Thyroid gland (tissue), 4 donors: ENCODE measurements at places on chromosomes 4 and X. TPM values are rescaled to one million over a fixed set of nuclear protein-coding genes. Genes with fewer than 3 reads are reported as not detected.

DNA sequence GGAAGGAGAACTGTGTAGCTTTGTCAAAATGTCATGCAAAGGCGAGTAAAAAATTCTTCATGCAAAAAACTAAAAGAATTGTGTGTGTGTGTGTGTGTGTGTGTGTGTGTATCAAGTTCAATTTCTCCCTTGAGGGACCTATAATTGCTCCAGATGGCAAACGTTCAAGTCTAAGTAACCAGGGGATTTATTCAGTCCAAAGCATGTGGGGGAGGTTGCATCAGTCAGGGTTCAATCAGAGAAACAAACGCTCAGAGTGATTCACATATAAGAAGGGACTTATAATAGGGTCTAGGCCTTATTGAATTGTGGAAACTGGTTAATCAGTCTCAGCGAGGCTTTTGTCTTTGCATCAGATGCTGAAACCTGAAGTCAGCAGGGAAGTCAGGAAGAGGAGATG lies 5.0 kb downstream of the DCAF8L1 start:
- H3K4me3 ChIP-seq, result no peak overlapping the region
- H3K36me3 ChIP-seq, result no peaks in the 10 kb centered on the region
- H3K27ac ChIP-seq, result no peak overlapping the region
- no peaks in the 10 kb centered on the region for H3K4me1 ChIP-seq

DNA sequence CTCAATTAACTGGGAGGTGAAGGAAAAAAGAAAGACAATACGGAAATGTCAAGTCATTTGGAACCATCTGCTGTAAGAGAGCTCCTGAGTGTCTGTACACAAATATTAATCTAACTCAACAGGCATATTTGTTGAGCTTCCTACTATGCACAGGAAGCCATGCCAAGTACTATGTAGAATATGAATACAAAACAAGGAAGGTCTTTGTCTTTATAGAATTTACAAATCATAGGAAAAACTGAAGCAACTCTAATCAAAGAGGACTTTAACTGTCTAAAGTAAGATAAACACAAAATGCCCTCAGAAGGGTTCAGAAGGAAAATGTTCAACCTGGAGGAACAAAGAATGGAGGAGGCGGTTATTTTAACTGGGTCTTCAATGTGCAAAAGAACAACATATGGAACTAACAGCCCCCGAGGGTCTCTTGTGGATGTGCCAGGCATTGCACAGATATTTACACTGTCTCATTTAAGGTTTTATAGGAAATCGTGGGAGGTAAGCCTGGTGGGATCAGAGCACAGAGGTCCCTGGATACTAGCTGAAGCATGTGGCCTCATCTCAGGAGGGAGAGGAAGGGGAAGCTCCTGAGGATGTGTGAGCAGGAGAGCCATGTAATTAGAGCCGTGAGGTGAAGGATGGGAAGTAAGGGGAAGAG lies 5.8 kb downstream of the FAM114A1 start:
- H3K4me1 ChIP-seq, result peaks cover 21% of the 10 kb centered on the region
- no peaks in the 10 kb centered on the region for H3K27me3 ChIP-seq
- H3K36me3 ChIP-seq, result no peaks in the 10 kb centered on the region
- DNase-seq, result no peak
- H3K4me3 ChIP-seq, result no peak overlapping the region

DNA sequence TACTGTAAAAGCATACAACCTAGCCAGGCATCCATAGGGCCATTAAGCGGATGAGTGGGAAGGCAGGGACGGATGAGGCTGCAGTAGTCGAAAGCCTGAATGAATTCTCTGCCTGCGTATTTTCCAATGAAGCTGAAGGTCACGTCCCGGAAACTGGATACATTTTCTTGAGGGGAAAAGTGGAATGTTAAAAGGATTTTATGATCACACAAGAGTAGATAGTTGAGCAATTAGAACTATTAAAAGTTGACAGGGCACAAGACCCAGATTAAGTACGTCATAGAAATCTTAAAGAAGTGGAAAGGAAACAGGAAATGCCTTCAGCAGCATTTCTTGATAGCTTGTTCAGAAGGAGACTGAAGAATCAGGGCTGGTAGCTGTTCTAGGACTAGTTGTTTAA lies 98.3 kb upstream of the CXXC4 start:
- H3K4me1 ChIP-seq, result no peaks in the 10 kb centered on the region
- no peak overlapping the region for H3K27ac ChIP-seq
- H3K36me3 ChIP-seq, result no peaks in the 10 kb centered on the region
- H3K4me3 ChIP-seq, result no peak overlapping the region
- DNase-seq, result no peak
- H3K27me3 ChIP-seq, result no peaks in the 10 kb centered on the region

- DNase-seq, result peak; percentile 7
- no peak overlapping the region for H3K4me3 ChIP-seq
- H3K27me3 ChIP-seq, result no peaks in the 10 kb centered on the region
- H3K36me3 ChIP-seq, result no peaks in the 10 kb centered on the region
- H3K27ac ChIP-seq, result peak overlapping the region; percentile 53
Observed at GRCh38 chrX:130174045-130174704, 2.4 kb downstream of the RAB33A start.

REPS2 gene
- total RNA-seq, result 9.0 TPM

FRMD7 gene
- not detected for total RNA-seq

GRCh38 chr4:80360900-80361299 lies 25.4 kb downstream of the CFAP299 start:
- H3K4me1 ChIP-seq, result no peaks in the 10 kb centered on the region
- H3K4me3 ChIP-seq, result no peak overlapping the region
- no peak overlapping the region for H3K27ac ChIP-seq

GRCh38 chrX:55777596-55777995 lies 60.0 kb downstream of the RRAGB start:
- H3K27me3 ChIP-seq, result no peaks in the 10 kb centered on the region
- H3K4me1 ChIP-seq, result no peaks in the 10 kb centered on the region
- no peak overlapping the region for H3K27ac ChIP-seq
- no peak for DNase-seq

DNA sequence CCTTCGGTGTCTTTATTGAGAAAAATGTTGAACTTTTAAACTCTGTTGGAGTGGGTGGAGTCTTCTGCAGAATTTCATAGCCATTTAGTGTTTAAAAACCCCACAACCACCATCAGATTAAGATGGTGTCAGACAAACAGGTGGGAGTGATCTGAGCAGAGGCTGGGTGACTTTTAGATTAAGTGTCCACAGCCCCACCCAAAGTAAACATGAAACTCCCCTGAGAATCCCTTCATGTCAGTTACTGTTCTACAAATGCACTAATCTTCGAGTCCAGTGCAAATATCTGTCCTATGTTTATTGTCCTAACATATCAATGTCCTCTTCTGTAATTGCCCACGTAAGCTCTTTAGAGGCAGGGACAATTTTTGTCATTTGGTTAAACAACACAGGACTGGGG lies 175.6 kb upstream of the RBPJ start:
- no peaks in the 10 kb centered on the region for H3K36me3 ChIP-seq
- H3K4me1 ChIP-seq, result no peaks in the 10 kb centered on the region
- H3K4me3 ChIP-seq, result no peak overlapping the region

SPATA18 gene
- 1.8 TPM for total RNA-seq

ITGB1BP2 gene
- 0.67 TPM for total RNA-seq

FGFRL1 gene
- total RNA-seq, result 93.9 TPM

HSFX2 gene
- not detected for total RNA-seq

GRCh38 chrX:148825696-148826095 lies 325.3 kb downstream of the AFF2 start:
- H3K27ac ChIP-seq, result no peak overlapping the region
- no peaks in the 10 kb centered on the region for H3K36me3 ChIP-seq
- H3K4me3 ChIP-seq, result no peak overlapping the region

- peak within 1 kb of the TSS; percentile 54 for H3K4me3 ChIP-seq
- peaks cover 23% of the 10 kb centered on the region for H3K4me1 ChIP-seq
- no peaks in the 10 kb centered on the region for H3K27me3 ChIP-seq
- H3K36me3 ChIP-seq, result no peaks in the 10 kb centered on the region
Observed at GRCh38 chr4:105894660-105895582, at the start of gene NPNT. Gene NPNT, plus strand, starts transcription at chr4:105895471. Its CDS starts 182 bp downstream, at chr4:105895653.

DNA sequence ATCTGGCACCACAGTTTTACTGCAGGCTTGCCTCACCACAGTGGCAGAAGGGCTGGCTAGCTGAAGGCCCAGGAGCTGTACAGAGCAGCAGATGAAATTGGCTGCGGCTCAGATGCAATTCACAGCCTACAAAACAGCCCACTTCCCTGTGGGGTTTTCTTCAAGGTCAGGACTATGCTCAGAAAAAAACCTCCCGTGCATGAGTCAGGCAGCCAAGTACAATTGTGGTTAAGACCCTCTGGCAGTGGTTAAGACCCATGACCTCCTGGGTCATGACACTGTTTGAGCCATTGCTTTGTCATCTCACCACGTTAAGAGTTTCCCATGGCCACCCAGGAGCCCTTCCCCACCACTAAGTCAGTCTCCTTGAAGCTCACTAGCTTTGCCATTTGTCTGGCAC lies 276.3 kb downstream of the HNRNPD start:
- H3K4me3 ChIP-seq, result no peak overlapping the region
- no peak for DNase-seq
- no peaks in the 10 kb centered on the region for H3K36me3 ChIP-seq
- no peaks in the 10 kb centered on the region for H3K27me3 ChIP-seq
- H3K4me1 ChIP-seq, result no peaks in the 10 kb centered on the region

SPANXN1 gene
- total RNA-seq, result not detected

- H3K27me3 ChIP-seq, result no peaks in the 10 kb centered on the region
- H3K4me3 ChIP-seq, result no peak overlapping the region
- no peak overlapping the region for H3K27ac ChIP-seq
- no peak for DNase-seq
- H3K4me1 ChIP-seq, result no peaks in the 10 kb centered on the region
Observed at GRCh38 chrX:41634284-41634683, 54.5 kb upstream of the GPR34 start.

DNA sequence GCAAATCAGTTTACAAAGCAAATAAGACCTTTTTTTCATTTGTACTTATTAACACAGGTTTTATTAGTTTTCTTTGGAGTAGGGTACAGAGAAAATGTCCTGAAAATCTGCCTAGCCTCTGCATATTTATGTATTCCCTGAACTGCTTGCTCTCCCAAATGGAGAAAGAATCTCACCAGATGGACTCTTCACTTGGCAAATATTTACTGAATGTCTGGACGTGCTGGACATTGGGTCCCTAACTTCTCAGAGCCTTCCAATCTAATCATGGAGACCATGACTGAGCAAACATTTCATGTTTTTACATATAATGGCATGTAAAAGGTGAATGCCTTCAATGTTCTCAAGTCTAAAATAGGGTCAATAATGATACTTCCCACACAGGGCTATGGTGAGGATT lies 126.0 kb downstream of the CHRDL1 start:
- H3K4me1 ChIP-seq, result no peaks in the 10 kb centered on the region
- no peaks in the 10 kb centered on the region for H3K27me3 ChIP-seq
- H3K4me3 ChIP-seq, result no peak overlapping the region
- DNase-seq, result no peak

GRCh38 chr4:85092536-85092935 lies 126.0 kb upstream of the WDFY3 start:
- H3K4me1 ChIP-seq, result no peaks in the 10 kb centered on the region
- H3K27me3 ChIP-seq, result no peaks in the 10 kb centered on the region
- no peak overlapping the region for H3K27ac ChIP-seq
- no peaks in the 10 kb centered on the region for H3K36me3 ChIP-seq
- no peak for DNase-seq

- no peaks in the 10 kb centered on the region for H3K4me1 ChIP-seq
- no peaks in the 10 kb centered on the region for H3K27me3 ChIP-seq
- H3K36me3 ChIP-seq, result no peaks in the 10 kb centered on the region
- H3K4me3 ChIP-seq, result no peak overlapping the region
- DNase-seq, result no peak
Observed at GRCh38 chrX:70470850-70471289, 26.2 kb downstream of the DLG3 start.

ADH1B gene
- total RNA-seq, result 259 TPM

DNA sequence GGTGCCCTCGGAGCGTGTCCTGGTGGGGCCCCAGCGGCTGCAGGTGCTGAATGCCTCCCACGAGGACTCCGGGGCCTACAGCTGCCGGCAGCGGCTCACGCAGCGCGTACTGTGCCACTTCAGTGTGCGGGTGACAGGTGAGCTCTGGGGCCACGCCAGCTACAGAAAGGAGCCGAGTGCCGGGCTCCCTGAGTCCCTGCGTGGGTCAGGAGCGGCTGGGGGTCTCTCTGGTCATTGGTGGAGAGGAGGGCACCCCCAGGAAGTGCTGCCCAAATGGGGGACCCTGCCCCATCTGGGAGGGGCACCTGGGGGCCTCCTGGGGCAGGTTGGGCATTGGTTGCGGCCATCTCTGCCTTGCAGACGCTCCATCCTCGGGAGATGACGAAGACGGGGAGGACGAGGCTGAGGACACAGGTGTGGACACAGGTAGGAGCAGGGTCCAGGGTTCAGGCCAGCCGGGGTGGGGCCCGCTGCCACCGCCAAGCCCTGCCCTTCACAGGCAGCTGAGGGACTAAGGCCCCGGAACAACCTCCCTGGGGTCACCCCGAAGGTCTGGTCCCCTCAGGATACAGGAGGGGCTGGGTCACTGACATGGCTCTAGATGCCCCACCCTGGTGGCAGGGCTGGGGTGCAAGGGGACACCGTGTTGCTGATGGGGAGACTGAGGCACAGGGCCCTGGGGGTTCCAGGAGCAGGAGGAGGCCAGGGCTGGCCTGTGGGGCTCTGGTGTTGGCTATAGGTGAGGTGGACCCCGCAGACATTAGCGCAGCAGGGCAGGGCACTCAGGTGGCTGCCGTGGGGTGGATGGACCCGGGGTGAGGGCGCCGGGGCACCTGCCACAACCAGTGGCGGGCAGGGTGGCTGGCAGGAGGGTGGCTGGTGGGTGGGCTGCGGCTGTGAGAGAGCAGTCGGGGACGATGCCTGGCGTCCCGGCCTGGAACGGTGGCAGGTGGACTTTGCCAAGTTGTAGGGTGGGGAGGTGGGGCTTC lies 6.6 kb downstream of the FGFR3 start:
- no peak overlapping the region for H3K27ac ChIP-seq
- no peaks in the 10 kb centered on the region for H3K36me3 ChIP-seq
- H3K4me3 ChIP-seq, result no peak overlapping the region

DNA sequence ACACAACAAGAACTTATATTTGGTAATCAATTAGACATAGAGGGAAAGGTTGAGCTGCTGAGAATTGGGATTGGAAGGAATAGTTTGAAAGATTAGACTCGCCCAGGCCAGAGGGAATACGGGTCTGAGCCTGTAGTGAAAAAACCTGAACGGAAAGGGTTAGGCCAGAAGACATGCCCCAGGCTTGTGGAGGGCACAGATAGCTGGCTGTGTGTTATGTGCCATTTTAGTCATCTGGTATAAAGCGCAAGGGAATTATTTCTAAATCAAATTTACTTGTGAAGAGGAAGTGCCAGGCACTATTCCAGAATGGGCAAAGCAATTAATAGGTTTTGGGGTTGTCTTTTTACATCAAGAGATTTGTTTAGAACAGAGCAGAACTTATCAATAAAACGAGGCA lies 187.5 kb upstream of the ANKRD50 start:
- H3K27ac ChIP-seq, result no peak overlapping the region
- no peak overlapping the region for H3K4me3 ChIP-seq

DNA sequence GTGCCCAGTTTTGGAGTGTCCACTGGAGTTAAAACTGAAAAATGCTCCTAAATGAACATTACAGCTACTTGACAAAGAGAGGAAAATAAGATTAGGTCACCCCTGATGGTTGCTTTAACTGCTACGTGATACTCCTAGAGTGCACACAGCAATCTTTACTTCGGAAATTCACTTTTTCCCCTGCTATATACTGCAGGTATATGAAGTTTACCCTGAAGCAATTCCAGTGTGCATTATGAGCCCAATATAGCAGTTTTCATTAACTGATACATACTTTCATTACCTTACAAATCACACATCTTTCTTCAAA lies 773 bp upstream of the ZNF827 start:
- DNase-seq, result no peak
- no peaks in the 10 kb centered on the region for H3K36me3 ChIP-seq
- H3K4me3 ChIP-seq, result no peak overlapping the region
- no peak overlapping the region for H3K27ac ChIP-seq
- H3K27me3 ChIP-seq, result no peaks in the 10 kb centered on the region

GRCh38 chr4:162282684-162283083 lies 118.9 kb upstream of the FSTL5 start:
- H3K27ac ChIP-seq, result no peak overlapping the region
- DNase-seq, result no peak
- no peak overlapping the region for H3K4me3 ChIP-seq
- H3K36me3 ChIP-seq, result no peaks in the 10 kb centered on the region

RHOXF1 gene
- total RNA-seq, result not detected
